A549 (cell line): ENCODE measurements at places on chromosomes 11 and 22.

GRCh38 chr11:131079036-131079435, 162.8 kb upstream of the SNX19 start:
- no peak for DNase-seq

- DNase-seq, result no peak
Observed at GRCh38 chr11:1218788-1219445, 3.9 kb upstream of the MUC5B start.

DNA sequence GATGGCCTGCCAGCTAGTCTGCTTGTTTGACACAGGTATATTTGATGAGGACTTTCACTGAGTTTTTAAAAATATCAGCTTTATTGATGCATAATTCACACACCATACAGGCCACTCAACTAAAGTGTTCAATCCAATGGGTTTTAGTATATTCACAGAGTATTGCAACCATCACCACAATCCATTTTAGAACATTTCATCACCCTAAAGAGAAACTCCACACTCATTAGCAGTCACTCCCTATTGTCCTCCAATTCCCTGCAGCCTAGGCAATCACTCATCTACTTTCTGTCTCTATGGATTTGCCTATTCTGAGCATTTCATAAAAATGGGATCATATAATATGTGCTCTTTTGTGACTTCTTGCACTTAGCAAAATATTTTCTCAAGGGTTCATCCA, 397.9 kb upstream of the NARS2 start:
- DNase-seq, result no peak

DNA sequence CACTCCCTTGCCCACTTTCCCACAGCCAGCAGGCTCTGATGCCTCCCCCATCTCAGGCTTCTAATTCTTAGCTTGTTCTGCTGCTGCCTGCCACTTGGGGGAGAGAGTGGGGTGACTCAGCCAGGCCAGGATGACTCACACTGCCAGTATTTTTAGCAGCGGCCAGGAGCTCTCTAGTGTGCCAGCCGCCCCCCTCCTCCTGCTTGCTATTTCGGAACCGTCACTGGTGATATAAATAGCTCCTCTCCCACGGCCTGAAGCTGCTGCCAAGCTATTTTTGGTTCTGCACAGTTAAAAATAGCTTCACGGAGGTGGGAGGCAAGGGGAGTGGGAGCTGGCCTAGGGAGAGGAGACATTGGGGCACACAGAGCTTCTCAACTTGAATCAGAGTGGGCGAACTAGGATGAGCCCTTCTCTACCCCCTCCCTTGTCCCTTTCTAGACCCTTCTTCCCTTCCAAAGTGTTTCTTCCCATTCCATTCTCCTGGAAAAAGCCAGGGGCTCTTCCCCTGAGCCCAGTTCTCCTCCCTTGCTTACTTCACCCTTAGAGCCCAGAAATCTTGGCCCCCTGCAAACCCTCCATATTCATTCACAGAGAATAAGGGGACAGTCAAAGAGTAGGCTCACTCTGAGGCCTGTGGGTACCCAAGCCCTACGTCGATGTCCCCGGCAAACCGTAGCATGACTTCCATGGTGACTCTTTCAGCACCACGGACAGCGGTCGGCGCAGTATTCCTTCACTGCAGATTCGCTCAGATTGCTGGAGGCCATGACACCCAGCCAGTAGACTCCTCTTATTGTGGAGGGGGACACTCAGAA, 2.5 kb upstream of the NPAS4 start:
- DNase-seq, result peak; percentile 93

DNA sequence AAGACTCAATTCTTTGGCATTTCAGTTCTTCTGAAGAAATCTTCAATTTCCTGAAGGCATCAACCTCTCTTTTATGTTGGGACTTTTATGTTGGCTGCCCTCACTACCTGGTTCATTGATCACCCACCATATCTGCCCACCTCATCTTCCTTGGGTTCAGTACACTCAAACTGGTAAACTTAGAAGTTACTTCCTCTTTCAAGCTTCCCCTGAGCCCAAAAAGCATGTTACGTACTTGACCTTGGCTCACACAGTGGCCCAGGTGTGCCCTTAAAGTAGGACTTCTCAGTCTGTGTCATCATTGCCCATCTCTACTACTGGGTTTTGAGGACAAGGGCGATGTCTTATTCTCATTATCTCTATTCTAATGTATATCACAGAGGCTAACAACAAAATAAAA, 86.1 kb downstream of the GRIA4 start:
- DNase-seq, result no peak

DNA sequence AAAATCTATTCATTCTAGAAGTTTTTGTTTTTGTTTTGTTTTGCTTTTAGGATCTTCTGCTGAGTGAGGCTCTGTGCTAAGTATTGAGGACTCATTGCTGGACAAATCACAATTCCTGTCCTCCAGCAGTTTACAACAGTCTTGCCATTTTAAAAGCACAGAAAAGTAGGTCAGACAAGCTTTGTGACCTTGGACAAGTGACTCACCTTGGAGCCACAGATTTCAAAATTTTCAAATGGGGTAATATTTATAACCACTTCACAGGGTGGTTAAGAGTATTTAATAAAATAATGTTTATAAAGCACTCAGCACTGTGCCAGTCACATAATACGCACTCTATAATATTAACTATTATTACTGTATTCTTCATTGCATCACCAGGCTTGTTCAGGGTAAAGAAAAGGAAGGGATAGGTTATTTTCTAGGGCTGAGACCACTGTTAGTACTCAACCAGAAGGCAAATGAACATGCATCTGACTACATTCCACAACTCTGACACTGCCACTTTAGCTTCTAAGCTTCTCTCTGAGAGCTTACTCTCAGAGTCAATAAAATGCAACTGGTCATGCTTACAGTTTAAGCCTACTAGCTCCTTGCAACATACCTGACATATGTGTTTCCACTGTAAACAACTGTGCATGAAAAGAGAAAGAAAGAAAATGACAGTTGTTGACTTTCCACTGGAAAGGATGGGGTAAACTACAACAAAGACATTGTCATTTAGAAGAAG, 63.2 kb upstream of the FIBIN start:
- no peak for DNase-seq

DNA sequence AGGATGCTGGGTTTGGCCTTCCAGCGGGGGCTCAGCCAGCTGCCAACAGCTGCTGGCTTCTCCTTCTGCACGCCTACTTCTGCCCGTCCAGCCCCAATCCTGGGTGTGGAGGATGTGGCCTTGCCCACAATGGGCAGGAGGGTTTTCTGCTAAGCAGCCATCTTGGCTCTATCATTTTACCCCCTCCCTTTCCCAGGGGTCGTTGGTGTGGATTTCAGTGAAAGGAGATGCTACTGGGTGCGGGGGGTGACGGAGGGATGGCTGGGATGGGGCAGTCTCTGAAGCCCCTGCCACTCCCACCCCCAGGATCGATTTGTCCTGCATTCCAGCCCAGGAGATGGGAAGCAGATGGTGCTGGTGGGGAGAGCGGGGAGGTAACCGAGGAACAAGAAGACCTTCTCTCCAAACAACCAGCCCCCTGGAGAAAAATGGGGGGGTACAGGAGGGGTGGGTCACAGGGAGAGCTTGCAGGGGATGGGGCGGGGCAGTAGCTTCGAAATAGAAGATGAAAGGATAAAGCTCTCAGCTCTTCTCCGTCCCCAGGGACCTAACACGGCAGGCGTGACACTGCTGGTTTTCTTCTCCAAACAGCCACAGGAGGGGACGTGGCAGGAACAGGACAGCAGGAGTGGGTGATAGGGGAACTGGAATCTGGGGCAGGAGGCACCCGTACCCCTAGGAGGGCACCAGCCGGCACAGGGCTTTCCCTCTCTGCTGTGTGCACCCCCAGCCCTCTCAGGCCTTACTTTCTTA, 68.9 kb downstream of the NECTIN1 start:
- DNase-seq, result no peak

DNA sequence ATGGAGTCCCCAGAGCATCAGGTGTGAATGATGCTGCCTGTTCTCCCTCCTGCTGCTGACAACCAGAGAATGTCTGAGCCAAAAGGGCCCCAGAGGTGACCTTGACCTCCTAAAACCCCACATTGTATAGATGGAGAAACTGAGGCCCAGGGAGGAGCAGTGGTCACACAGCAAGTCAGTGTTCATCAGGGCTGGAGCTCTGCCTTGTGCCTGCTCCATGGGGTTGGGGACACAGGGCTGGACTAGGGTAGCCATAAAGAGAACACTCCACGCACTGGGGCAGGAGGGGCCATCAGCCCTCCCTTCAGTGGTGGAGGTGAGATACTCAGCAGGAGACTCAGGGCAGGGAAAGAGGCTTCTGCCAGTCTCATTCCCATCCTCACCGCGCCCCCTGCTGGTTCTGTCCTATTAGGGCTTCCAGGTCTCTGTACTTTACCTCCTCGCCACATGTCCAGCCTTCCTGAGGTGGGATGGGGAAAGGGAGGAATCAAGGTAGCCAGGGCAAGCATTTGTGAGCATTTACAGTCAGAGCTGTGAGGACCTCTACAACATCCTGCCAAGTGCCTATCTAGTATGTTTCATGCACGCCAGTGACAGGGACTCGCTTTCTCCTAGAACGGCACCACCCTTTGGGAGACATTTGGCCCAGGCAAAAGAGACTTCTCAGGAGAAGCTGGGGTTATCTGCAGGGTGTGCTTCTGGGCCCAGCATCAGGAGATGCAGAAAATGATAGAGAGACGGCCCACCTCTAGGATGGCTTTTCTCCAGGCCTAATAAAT, 43.2 kb downstream of the NEU3 start:
- DNase-seq, result peak; percentile 71

DNA sequence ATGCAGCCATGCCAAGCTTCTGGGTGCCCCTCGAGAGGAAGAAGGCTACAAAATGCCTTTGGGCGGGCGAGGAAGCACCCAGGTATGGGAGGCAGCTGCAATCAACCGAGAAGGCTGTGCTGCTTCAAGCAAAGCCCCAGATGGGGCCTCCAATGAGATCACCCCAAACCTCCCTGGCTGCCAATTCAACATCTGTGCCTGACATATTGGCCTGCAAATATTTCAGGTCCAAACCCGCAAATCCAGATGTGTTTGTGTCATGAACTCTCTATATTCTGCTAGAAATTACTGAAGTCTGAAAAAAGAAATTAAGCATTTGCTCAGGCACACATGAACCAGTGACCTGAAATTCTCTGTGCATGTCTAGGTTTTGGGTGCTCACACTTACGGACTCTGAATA, 78.8 kb upstream of the RCN1 start:
- no peak for DNase-seq

GRCh38 chr11:34558211-34558610, 44.6 kb upstream of the ELF5 start:
- DNase-seq, result no peak

DNA sequence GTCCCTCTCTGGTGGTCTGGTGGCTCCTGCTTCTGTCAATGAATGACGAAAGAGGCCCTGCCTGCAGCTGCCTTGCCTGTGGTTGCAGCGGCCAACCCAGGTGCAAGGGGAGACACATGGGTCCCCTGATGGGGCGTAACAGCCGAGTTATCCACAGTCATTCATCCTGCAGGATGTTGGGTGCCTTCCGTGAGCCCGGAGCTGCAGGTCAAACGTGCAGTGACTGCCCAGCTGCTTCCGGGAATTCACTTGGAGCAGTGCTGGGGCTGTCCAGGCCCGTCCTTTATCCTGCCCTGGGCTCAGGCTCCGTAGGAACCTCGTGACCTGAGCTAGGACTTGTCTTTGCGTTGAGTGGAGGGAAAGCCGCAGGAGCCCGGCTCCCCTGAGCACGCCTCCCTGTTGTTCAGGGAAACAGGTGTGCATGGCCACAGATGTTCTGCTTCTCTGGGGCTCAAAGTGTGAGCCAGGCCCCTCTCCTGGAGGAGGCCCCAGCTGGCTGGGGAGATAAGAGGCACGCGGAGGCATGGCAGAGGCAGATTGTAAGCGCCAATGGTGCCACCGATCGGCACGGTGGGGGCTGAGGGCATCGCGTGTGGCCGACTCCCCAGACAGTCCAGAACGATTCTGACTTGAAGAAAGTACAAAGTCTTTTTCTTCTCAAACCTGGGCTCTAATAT, 635.4 kb downstream of the BRD1 start:
- no peak for DNase-seq
